ENCODE measurements at places on chromosomes 2 and 18. TPM values are rescaled to one million over a fixed set of nuclear protein-coding genes. Genes with fewer than 3 reads are reported as not detected.

The HTR2B gene
- 4.3 TPM for total RNA-seq

The SCN2A gene
- total RNA-seq: 0.10 TPM

The GKN2 gene
- not detected for total RNA-seq

The NPHP1 gene
- total RNA-seq: 0.73 TPM

The CTAGE1 gene
- not detected for total RNA-seq

The FIGN gene
- total RNA-seq: 0.94 TPM

The TAF1B gene
- total RNA-seq: 10.0 TPM

The TMEM131 gene
- total RNA-seq: 21.8 TPM

The RAMP1 gene
- total RNA-seq: 37.2 TPM

The SCN9A gene
- total RNA-seq: 0.68 TPM
